ENCODE measurements at places on chromosomes 11 and 22.

- no peak for DNase-seq
These were observed 38.2 kb downstream of the ATXN10 start for GRCh38 chr22:45709866-45710265.

DNA sequence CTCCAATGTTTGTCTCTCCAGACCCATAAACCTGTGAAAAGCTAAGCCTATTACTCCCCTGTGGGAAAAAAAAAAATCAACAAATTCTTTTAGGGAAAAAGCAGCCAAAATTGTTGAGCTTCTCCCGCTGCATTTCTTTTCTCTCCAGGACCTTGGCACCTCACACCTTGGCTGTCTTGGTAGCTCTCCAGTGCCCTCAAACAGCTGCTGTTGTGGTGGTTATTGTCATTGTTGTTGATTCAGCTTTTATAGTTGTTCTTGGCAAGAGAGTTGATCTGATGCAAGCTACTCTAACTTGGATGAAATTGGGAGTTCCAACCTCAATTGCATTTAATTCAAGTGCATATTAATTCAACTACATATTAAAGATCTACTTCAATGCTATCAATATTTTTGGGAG, 516.9 kb upstream of the LARGE1 start:
- no peak for DNase-seq

DNA sequence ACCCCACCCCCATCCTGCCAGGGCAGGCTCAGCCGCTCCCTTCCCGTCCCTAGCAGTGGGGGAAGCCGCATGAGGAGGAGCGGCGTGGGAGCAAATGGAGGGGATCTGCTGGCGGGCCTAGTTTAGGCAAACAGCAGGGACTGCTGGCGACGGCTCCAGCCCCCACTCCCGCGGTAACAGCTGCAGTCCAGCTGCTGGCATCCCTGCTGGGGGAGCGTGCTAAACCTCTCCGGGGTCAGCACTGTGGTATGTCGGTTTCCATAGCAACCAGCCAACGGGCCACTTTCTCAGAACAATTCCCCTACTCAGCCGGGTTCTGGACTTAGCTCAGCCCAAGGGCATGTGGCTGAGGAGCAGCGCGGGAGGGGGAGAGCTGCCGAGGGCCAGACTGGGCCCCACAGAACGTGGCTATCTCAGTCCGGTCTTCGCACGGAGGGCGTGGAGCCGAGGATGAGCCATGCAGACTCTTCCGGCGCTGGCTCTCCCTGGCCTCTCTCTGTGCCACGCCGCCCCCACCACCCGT, 98.8 kb downstream of the PKNOX2 start:
- DNase-seq, result no peak

DNA sequence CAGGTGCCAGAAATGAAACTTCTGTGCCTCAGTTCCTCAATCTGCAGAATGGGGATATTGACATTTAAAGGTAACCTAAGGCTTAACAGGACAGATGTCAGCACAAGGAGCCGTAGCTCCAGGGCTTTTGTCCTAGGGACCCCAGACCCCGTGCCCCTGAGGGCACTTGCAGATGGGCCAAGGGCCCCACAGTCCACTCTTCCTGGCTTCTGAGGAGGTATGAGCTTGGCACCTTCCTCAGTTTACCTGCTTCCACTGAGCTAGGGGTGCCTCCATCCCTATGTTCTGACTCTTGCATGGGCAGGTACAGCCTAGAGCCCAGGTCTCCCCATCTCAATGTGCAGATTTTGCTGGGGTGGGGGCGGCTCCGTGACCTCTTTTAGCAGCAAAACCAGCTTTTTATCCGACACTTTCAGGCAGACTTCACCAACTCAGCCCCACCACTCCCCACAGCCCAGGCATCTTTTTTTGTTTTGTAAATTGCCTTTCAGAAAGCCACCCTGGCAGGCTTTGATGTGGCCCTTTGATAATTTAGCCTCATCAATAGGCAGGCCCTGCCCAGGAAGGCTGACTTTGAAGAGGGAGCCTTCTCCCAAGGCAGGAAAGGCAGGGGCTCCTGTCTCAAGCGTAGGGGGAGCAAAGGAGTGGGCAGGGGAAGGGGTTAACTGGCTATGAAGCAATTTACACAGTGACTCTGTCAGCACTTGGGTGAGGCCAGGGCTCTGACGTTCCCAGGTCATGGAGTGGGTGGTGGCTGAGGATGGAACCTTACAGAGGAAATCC, 23.7 kb upstream of the FGF3 start:
- DNase-seq, result no peak

DNA sequence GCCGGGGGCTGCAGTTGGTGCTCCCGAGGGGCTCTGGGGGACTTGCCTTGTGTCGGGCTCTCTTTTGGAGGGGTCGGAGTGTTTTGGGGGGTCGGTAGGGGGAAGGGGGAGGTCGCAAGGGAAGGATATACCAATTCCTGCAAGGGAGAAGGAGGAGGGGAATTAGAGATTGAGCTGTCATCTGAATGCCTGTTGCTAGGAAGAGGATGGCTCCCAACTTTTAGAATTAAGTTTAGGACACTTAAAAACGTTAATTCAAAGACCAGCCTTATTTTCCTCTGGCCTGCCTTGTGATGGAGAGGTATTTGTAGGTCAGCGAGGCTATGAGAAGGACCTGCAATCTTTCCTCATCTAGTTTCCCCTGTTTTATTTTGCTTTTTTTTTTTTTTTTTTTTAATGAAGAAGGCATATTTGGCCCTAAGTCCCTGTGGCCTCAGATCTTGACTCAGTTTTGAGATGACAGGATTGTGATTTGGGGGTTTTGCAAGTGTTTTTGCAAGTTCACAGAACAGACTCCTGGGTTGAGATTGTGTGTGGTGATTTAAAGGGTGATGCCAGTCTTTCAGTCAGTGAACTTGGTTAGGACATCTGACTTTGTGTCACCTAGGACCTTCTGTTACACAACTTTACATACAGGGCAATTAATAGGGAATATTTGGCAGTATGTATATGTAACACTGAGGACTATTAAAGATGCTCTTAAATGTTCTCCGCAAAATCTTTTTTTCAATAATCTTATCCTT, 672 bp downstream of the TMEM135 start:
- DNase-seq, result peak; percentile 15

DNA sequence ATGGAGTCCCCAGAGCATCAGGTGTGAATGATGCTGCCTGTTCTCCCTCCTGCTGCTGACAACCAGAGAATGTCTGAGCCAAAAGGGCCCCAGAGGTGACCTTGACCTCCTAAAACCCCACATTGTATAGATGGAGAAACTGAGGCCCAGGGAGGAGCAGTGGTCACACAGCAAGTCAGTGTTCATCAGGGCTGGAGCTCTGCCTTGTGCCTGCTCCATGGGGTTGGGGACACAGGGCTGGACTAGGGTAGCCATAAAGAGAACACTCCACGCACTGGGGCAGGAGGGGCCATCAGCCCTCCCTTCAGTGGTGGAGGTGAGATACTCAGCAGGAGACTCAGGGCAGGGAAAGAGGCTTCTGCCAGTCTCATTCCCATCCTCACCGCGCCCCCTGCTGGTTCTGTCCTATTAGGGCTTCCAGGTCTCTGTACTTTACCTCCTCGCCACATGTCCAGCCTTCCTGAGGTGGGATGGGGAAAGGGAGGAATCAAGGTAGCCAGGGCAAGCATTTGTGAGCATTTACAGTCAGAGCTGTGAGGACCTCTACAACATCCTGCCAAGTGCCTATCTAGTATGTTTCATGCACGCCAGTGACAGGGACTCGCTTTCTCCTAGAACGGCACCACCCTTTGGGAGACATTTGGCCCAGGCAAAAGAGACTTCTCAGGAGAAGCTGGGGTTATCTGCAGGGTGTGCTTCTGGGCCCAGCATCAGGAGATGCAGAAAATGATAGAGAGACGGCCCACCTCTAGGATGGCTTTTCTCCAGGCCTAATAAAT, 43.2 kb downstream of the NEU3 start:
- peak; percentile 35 for DNase-seq

DNA sequence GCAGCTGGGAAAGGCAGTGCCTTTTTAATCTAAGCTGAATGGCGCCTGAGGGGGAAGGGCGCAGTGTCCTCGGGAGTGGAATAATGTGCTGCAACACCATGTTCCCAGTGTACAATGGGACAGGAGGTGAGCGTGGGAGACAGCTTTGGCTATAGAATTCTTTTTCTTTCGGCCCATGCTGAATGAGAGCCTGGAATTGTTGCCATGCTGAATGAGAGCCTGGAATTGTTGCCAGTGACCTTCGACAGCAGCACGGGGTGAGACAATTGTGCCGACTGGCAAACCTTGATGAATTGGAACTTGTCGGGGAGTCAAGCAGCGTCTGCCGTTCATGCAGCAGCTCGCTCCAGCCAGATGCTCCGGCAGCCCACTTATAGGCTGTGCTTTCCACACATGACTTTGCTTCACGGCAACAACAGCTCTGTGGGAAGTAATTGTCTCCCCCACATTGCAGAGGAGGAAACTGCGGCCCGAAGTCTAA, 141.4 kb upstream of the E2F8 start:
- no peak for DNase-seq

DNA sequence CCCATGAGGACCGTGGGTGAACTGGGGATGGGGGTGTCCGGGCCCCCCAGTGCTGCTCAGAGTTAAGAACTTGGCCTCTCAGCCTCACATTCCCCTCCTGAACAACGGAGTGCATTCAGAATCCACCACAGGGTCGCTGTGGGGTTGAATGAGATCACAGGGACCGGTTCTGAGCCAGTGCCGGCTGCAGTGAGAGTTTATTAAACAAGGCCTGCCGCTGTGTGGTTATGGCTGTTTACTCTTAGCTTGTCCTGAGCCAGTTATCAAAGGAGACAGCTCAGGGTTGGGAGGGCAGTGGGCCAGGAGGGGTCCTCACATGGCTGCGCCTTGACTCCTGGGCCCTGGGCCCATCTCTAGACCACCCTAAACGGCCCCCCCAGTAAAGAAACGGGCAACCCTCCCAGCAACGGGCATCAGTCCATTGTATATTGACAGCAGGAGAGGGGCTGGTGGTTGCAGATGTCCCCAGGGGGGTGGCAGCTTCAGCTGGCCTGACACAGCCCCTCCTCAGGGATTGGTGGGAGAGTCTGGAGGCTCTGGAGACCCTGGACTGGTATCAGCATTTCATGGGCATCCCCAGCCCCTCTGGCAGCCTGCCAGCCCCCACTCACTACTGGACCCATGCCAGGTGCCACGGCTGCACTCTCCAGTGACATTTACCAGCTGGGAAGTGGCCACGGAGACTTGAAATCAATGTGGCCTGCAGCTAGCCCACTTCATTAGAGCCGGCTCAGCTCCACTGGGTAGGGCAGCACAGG, 15.1 kb upstream of the CABP7 start:
- no peak for DNase-seq

- DNase-seq, result no peak
These were observed 47.0 kb upstream of the CARS1 start for GRCh38 chr11:3104051-3104714.
